ENCODE measurements at places on chromosomes 11 and 22.

DNA sequence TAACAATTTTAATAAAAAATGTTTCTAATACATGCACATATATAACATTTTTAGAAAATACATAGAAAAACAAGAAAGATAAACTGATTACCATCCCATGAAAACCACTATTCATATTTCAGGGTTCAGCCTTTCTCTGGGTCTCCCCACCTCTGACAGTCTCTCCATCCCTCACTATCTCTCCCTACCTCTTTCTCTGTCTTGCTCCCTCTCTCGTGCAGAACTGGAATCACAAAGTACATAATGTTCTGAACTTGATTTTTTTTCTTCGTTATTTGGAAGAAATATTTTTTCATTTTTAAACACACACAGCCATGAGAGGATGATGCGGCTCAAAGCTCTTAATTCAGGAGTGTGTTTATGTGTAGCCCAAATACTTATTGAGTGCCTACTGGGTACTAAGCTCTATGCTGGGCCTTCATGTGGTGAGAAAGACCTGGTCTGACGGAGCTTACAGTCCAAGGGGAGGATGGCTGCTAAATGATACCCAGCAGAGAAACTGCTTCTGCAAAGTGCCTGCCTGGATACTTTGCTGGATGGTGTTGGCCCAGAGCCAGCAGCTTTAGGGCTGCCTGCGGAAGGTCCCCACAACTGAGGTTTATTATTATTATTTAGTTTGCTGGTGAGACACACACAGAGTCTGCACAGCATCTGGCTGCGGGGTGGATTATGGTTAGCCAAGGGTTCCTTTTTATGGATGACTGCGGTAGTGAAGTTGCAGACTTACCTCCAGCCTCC, 42.6 kb downstream of the SC5D start:
- no peak for DNase-seq

- DNase-seq: no peak
Measured at GRCh38 chr11:117612177-117612576, 184.8 kb downstream of the DSCAML1 start.

DNA sequence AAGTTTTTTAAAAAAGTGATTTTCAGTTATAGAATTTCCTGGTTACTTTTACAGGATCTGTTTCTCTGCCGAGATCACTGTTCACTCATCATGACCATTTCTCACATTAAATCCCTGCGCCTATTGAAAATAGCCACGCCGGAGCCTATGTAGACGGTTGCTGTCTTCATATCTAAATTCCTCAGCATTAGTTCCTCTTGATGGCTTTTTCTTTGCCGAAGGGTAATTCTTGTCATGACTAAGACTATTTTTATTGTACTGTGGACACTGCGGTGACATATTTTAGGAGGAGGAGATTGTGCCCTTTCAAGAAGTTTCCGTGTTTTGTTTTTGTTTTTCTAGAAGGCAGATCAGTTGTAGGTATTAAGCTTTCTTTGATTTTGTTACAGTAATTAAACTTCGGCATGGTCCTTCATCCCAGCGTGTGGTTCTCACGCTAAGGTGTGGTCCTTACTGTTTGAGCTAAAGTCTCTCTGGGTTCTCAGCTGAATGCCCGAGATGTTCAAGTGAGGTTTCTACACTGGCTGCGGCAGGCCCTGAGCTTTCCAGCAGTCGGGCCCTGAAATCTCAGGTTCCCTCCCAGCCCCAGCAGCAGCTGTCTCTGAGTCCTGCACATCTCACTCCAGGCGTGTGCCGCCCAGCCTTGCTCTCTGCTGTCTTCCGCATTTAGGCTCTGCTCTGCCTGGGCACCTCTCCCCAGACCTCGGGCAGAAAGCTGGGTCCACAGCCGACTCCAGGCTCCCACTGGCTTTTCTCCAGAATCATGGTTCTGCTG, 1110.5 kb downstream of the TBC1D22A start:
- DNase-seq: no peak

GRCh38 chr22:45910928-45911467, 66.0 kb downstream of the WNT7B start:
- DNase-seq: no peak

DNA sequence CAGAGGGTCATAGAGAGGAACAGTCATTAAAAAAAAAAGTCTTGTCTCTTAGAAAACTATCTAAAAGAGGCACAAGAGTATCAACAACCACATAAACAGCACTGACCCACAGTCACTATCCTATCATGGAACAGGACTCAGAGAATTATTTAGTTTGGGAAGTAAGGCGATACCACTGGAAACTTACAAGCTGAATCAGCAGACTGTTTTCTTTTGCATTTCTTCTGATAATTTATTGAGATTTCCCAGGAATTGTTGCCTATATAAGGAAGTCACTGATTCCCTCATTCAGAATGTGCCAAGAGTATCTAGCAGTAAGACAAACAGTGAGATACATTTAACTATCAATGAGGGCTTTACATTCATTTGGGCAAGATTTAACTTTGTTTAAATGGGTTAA, 304.1 kb downstream of the GUCY1A2 start:
- no peak for DNase-seq

- no peak for DNase-seq
Measured at GRCh38 chr22:47690166-47690565, 927.7 kb downstream of the TBC1D22A start.

DNA sequence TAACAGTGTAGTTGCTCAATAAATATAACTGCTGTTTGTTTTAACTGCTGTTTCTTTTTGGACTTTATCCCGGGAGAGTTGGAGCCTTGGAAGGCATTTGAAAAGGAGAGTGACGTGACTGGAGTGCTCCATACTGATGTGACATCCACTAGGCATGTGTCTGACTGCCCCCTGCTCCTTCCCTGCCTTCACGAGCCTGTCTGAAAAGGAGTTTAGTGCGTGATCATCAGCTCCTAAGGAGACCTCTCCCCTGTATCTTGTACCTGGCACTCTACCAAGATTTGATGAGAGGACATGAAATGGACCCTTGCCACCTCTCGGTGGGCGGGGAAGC, 22.9 kb downstream of the ZBTB16 start:
- DNase-seq: no peak

DNA sequence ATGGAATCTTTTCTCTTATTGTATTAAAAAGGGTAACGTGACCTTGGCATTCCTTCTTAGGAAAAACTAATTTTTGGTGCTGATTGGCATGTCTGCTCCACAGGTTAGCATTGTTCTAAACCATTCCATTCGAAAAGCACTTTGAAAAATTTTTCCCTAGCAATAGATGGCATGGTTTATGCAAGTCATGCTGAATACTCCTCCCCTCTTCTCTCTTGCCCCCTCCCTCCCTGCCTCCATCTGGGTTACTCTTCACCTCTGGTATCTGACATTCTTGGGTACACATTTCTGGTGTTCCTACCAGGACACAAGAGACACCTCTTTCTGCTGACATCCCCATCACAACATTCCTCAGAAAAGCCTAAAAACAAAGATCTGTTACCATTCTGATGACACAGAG, 1.5 kb upstream of the SLC22A25 start:
- no peak for DNase-seq

All from erythroblast (primary cell).